ENCODE measurements at places on chromosomes 6 and 20.
A peak's percentile ranks its signal among the peaks of the same experiment; 100 is the strongest.

GRCh38 chr20:50471231-50471630, 39.0 kb upstream of the PTPN1 start:
- DNase-seq = no peak

- peak; percentile 39 for DNase-seq
Measured at GRCh38 chr6:79077715-79078074, 359 bp downstream of the PHIP start.

DNA sequence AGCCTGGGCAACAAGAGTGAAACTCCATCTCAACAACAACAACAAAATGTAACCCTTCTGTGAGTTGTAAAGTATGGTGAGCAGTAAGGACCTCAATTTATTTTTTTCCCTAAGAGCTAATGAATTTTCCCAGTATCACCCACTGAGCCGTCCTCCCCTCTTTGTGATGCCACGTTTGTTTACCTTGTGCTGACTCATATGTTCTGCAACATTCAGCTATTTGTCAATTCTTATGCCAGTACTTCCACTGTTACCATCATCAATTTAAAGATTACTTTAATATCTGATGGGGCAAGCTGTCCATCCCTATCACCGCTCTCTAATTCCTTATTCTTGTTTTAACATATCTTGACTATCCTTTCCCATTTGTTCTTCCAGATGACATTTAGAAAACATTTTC, 37.5 kb downstream of the MAK start:
- no peak for DNase-seq

GRCh38 chr6:73528897-73529296, 8.1 kb upstream of the EEF1A1 start:
- DNase-seq = no peak

DNA sequence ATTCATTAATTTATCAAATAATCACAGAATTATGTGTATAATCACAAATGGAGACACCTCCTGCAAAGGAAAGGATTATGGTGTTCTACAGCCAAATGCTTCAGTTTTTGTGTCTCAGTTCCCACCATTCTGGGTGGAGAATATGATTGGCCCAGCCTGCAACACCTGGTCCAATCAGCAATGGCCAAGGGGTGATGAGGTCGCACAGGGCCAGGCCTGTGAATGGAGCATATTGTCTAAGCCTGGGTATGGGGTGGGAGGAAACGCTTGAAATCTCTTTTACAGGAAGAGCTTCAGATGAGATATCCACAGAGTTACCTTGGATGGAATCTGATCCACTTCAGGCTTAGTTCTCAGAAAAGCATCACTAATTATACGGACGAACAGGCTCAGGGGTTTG, 271.6 kb downstream of the DHX35 start:
- no peak for DNase-seq

- DNase-seq = no peak
Measured at GRCh38 chr6:148771896-148772554, 25.2 kb downstream of the UST start.

GRCh38 chr6:142773859-142774648, 170.9 kb downstream of the HIVEP2 start:
- no peak for DNase-seq

DNA sequence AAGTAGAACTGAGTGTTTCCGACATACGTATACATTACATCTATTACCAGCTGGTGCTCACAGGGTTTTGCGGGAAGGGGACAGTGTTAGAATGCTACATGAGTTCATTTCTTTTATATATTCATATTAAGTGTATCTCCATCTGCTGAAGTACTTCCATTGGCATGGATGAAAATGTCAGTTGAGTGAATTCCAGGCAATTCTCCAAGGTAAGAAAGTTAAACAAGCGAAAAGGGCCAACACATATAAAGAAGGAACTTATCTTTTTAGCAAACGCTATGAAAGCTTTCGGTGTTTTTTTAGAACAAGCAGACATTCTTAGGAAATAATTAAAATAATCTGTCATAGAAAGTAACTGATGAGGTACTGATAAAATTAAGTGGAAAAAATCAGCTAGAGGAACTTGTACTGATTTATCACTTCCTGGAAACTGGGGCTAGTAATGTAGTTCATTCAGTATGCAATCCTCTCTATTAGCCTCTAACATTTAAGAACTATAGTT, 34.6 kb downstream of the RNF146 start:
- no peak for DNase-seq

- no peak for DNase-seq
Measured at GRCh38 chr20:38835792-38836191, 30.3 kb downstream of the PPP1R16B start.

GRCh38 chr6:73156793-73157767, 68.2 kb downstream of the KHDC1L start:
- no peak for DNase-seq

DNA sequence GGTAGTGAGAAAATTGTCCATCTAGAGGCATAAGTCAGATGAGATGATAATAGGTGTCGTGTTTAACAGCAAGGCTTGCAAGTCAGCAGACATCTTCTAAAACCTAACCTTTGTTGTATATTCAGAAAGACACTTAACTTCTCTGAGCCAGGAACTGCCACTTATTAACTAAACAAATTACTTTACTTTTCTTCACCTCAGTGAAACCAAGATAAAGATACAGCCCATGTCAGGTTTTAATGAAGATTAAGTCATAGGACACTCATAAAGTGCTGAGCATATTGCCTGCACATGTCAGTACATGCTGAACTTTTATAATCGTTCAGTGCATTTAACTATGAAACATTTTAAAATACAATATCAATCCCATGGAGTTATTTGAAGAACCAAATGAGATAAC, 286.8 kb downstream of the NKAIN2 start:
- DNase-seq = no peak

GRCh38 chr6:83536034-83536646, 23.8 kb downstream of the PRSS35 start:
- no peak for DNase-seq

DNA sequence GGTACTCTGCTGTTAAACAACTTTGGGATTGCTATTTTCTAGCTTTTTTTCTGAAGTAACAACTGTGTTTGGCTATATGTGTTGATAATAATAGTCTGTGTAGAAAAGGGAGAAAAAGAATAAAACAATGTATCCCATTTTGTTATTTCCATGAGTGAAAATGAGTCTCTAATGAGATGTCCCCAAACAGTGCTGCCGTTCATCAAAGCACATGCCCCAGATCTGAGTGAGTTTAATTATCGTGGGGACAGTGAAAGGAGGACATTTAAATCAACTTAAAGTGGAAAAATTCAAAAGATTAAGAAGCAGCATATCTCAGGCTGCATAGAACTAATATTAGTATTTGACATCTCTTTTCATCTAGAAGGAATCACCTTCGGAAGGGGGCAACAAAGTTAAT, 59.6 kb downstream of the NCOA7 start:
- DNase-seq = no peak

GRCh38 chr20:48789781-48790472, 37.9 kb downstream of the PREX1 start:
- DNase-seq = no peak

DNA sequence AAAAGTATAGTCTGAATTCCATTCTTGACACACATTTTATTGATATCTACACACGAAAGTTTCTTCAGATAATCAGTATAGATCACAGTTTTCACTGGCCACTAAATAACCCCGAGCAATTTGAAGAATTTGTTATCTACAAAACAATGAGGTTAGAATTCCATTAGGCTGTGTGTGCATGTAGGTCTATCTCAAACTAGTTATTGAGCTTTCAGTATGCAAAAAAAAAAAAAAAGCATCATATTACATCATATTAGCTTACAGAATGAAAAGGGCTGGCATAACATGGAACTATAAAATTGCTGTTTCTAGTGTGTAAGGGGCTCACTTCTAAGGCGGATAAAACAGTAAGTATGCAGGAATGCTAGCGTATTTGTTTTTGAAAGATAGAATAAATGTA, 59.5 kb upstream of the ADGRG6 start:
- DNase-seq = no peak

DNA sequence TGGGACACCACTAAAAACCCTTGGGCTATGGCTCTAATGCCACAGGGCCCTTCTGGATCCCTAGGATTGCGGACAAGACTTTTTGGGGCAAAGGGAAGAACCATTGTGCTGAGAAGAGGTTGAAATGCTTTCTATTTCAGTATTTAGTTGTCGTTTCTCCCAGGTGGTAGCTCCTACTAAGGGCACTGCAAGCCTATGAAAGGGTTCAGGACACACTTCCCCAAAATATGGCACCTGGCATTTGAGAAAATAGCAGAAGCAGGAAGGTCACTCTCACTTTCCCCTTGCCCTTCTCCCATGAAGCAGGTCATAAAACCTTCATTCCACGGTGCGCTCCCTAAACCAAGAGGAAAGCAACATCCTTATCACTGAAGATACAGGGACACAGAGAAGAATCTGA, 125.4 kb upstream of the GPR6 start:
- DNase-seq = no peak

GRCh38 chr6:129211626-129212025, 328.7 kb downstream of the LAMA2 start:
- no peak for DNase-seq

- DNase-seq = no peak
Measured at GRCh38 chr20:2301164-2301622, 5.4 kb downstream of the TGM3 start.

DNA sequence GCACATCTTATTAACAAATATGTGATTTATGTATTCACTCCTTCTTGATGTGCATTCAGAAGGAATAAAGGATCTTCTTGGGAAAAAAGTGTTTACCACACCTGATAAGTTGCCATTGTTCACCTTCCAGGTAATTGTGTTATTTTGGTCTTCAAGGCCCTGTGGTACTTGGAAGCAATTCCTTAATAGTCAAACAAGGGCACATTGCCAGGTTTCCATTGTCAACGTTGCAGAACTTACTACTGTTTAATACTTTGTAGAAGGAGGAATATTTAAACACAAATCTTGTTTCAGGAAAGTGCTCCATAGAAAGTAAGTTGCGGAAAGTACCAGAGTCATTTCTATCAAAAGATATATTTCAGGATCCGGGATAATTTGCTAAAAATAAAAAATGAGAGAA, 129.5 kb upstream of the SGK1 start:
- DNase-seq = no peak

- no peak for DNase-seq
Measured at GRCh38 chr6:29680416-29680815, 536 bp downstream of the ZFP57 start.

GRCh38 chr6:26158076-26158580, 70.9 kb downstream of the HFE start:
- DNase-seq = peak; percentile 69

DNA sequence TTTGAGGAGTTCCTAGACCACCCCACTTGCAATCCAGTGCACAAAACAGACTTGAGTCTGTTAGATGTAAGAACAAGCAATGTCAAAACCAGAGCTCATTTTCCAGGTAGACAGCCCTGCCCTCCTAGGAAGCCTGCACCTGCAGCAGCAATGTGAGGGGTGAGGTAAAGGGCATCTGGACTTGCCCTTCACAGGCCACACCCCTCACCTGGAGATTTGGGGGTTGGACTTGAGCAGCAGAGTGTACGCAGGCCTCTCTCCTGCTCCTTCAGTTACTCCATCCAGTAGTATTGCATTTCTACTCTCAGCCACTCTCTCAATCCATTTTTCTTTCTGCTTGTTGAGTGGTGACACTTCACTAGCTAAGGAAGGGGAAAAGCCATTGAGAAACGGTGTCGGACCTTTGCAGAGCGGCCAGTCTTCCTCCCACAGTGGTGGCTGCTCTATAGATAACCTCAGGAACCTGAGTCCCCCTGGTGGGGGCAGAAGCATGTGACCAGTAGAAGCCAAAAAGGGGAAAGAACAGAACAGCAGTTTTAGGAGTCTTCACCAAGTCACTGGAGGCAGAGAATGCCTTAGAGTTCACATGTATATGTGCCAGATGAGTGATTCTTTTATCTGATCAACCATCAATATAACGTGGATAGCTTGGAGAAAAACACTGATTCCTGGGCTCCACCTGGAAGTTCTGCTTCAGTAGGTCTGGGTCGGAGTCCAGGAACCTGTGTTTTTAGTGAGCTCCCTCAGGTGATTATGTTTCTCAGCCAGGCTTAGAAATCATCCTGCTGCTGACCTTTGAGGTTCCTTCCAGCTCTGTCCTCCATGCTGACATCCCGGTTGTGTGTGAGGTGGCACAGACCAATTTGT, 28.0 kb downstream of the ARFGEF2 start:
- DNase-seq = no peak
